ENCODE measurements at places on chromosomes 3 and 15.

DNA sequence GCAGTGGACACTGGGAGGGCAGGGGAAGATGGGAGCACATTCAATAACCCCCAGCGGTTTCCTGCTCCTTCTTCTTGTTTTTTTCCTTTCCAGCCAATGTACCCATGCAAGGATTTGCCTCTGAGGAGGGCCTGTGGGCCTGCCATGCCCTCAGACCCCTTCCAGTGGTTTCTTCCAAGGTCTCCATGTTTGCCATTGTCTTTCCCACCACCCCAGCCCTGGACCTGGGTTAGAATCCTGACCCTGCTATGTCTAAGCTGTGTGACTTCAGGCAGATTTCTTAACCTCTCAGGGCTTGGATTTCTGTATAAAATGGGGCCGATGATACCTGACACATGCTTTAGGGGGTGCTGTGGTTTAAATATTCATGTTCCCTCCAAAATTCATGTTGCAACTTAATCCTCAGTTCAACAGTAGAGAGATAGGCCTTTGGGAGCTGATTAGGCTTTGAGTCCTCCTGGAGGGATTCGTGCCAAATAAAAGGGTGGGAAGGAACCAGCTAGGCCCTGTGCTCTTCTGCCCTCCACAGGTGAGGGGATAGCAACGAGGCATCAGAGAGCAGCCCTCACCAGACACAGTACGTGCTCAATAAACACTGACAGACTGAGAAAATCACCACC, 46.3 kb upstream of the FLNB start:
- no peak for DNase-seq

- no peak for DNase-seq
Measured at GRCh38 chr15:70376031-70376928, 278.6 kb upstream of the TLE3 start.

- DNase-seq: no peak
Measured at GRCh38 chr3:128629936-128630335, 20.7 kb downstream of the RPN1 start.

GRCh38 chr3:53552730-53553129, 58.3 kb downstream of the CACNA1D start:
- DNase-seq: no peak

DNA sequence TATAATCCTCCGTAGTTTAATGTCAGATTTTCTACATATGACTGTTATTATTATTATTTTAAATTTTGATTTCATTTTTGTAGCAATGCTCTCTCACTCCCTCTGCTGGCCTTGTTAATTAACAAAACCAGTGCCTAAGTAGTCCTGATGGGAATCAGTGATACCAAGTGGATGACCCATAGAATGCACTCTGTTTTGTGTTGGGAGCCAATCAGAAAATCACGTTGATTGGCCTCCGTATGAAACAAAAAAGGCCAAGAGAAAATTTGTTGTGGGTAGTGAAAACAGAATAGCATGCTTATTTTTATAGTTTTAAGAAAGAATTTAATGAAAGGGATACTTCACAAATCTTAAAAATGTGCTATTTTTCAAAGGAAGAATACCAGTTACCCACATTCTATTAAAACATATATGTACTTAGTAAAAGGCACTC, 34.4 kb upstream of the MEIS2 start:
- no peak for DNase-seq

GRCh38 chr3:139157161-139157932, 112.7 kb upstream of the PRR23C start:
- no peak for DNase-seq

DNA sequence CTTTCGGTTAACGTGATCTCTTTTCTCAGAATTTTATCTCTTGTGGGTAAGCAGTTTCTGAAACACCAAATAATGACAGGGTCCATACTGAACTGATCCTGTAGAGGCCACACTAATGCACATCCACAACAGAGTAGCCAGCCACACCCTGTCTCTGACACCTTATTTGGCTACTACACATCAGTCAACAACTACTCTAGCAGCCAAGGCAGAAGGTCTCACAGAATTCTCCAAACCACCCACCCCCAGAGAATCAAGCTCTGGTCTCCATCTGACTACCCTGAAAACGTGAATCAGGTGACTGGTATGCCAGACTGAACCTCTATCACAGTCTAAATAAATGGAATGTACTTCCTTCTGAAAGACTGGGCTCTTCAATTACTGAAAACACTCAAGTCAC, 38.0 kb downstream of the EDC3 start:
- DNase-seq: no peak

DNA sequence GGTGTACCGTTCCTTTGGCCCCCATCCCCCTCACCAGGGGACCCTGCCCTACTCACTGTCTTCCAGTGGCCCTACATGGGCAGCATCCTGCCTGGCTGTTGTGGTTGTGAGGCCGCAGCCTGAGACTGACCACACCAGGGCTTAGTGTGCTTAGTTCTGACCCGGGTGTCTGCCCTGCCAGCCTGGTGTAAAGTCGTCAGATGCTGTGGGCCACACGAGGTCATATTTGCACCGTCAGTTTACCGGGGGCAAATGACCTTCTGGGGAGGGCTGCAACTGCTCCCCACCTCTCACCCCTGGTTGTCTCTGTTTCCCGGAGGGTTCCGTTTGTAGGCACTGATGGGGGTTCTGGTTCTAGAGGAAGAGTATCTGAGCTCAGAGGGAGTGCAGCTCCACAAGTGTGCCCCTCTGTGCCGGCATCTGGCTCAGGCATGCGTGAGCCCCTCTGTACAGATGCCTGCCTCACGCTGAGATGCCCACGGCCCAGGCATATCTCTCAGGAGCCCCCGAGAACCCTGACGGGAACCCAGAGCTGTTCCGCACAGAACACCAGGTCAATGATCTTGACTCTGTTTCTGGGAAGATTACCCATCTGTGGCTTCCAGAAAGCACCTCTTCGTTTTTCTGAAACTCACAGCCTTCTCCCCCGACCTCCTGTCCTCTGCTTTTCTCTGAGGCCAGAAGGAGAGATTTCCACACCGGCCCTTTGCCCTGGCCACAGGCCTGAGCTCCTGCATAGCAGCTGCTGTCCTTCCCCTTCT, 19.2 kb downstream of the KLF13 start:
- DNase-seq: no peak

DNA sequence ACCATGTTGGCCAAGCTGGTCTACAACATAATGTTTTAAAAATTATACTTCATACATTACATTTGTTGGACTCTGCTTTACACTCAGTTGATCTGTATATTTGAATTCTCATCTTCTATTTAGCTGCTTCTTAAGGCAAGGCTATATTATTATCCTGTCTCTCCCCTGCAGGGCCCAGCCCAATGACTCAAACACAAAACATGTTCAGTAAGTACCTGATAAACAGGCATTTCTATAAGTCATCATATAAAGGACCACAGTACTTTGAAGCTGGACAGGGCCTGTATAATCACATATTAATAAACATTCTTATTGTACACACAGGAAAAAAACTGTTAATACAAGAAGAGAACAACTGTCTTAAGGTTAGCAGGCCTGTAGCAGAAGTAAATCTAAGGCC, 36.2 kb downstream of the NGLY1 start:
- DNase-seq: no peak

GRCh38 chr15:68274201-68274848, 3.2 kb upstream of the FEM1B start:
- no peak for DNase-seq

- no peak for DNase-seq
Measured at GRCh38 chr3:78644847-78645246, 1123.0 kb downstream of the ROBO1 start.

DNA sequence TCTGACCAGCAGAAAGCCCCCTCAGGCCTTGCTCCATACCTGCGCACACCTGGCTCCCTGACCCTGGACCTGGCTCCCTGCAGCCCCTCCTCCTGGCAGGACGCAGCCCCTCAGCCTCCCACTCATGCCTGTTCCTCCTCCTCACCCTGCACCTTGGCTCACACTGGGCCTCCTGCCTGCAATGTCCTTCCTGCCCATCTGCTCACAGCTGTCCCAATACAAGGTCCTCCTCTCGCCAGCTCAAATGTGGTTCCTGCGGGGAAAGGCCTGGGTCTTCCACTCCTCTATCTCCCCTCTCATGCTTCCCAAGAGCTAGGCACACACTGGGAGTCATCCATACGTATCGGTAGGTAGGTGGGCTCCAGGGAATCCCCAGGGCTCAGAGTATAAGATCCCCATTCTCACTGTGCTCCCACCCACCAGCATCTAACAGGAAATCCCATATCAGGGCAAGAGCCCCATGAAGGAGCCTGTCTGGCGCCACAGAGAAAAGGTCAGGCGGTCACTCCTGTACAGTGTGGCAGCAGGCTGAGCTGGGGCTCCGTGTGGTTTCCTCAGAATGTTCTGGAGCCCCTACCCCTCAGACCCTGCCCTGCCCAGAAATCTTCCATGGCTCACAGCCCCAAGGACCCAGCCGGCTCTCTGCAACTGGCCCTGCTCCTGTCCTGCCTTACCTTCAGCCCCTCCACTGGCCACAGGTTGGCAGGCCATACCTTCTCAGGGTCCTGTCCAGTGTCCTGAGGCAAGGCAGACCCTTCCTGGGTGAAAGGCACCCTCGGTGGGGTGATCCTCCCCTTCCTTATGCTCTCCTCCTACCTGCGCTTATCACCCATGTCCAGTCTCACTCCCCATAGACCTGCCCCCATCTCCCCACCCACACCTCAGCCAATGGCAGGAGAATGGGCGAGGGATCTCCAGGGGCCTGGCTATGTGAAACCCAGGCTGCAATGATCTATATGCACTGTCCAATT, 10.9 kb downstream of the PLCD1 start:
- no peak for DNase-seq

DNA sequence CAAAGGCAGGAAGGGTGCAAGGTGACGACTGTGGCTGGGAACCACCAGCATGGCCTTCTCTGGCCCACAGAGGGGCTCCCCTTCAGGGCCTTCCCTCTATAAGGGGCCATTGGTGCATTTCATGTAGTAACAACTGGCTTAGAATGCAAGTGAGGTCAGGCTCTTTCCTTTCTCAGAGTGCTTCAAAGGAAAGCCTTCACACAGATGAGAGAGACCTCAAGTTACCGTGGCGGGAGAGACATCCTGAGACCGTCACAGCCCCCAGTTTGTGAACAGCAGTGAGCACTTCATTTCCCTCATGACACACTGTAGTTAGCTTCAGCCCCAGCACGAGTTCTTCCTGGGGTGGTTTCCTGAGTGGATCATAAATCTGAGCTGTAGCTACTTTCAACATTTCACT, 96.6 kb upstream of the LIMD1 start:
- DNase-seq: no peak

- DNase-seq: no peak
Measured at GRCh38 chr3:8365541-8365940, 136.1 kb upstream of the LMCD1 start.
